Stimulated activated CD4-positive, alpha-beta T cell treated with anti-CD3 and anti-CD28 coated beads, Interleukin-1b, Interleukin-23, amount 100 ng/mL, for 4 hours (primary cell): ENCODE measurements at places on chromosomes 2 and 18.

GRCh38 chr2:237475704-237476141 lies 11.3 kb upstream of the MLPH start:
- peak; percentile 19 for DNase-seq

- no peak for DNase-seq
Observed at GRCh38 chr18:22977847-22978701, 44.9 kb downstream of the RBBP8 start.

DNA sequence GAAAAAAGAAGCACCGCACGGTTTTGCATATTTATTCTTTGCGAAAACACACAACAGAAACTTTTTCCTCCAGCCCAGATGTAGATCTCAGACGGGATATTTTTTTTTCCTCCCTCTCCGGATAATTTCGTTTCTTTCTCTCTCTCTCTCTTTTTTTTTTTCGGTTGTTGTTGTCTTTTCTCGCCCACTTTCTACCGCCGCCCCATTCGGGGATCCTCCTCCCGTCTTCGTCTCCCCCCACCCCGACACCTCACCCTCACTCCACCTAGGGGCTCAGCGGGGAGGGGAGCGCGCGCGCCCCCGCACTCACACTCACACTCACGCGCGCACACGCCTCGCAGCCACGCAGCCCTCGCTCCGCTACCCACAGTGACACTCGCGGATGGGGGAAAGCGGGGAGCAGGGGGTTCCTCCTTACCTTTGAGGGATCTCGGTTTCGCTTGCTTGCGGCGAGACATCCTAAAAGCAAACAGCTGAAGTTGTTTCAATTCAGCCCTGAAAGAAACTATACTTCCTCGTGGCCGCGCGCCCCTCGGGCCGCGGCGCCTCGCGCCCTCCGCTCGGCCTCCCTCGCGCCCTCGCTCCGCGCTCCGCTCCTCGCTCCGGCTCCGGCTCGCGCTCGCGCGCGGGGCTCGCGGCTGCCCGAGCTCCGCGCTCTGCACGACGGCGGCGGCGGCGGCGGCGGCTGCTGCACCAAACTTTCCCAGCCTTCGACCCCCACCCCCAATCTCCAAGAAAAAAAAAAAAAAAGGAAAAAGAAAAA lies 1.3 kb downstream of the ZNF521 start:
- peak; percentile 5 for DNase-seq

DNA sequence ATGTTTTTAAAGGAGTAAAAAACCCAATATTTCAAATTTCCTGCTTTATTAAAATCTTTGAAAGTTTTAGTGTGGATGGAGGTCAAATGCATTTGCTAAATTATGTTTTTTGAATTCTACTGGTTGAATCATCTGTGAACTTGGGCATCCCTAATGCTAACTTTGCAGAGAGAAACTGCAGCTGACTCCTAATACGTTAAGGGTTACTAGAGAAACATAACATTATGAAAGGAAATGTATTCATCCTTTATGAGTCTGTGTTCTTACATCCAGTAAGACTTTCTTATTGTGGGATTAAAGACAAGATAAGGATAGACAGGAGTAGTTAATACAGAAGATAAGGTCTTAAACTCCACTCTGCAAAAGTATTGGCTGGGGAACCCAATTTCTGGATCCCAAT lies 140.6 kb downstream of the FAM124B start:
- no peak for DNase-seq

GRCh38 chr18:2715990-2716389 lies 60.5 kb downstream of the SMCHD1 start:
- DNase-seq: no peak

GRCh38 chr18:46622999-46623398 lies 34.0 kb downstream of the LOXHD1 start:
- DNase-seq: no peak

DNA sequence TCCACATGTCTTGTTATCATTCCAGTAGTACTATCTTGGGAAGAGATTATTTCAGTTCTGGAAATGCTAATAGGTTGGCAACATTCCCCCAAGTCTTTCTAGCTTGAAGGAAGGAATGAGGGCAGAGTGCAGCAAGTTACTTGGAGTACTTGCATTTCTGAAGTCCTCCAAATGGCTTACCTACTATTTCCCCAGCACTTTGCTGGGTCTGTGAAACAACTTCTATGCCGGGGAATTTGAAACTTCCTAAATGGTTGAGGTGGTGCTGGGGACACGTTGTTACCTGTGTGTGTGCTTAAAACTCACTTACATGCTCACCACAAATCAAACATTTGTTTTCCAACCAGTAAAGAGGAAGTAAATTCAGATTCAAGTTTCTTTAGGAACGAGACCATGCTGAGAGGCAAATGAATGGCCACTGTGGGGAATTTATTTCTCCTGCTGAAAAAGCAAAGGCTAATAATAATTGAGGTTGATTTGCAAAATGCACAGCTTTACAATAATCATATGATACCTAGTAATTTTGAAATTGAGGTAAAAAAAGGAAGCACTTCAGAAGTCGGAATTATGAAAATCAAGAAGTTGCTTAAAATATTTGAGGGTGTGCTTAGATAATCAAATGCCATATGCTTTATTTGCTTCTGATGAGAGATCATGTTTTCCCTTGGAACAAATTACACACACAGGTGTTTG lies 1167.7 kb upstream of the ZEB2 start:
- DNase-seq: no peak

- no peak for DNase-seq
Observed at GRCh38 chr2:43098539-43098938, 127.9 kb downstream of the ZFP36L2 start.

- DNase-seq: no peak
Observed at GRCh38 chr2:2101924-2102323, 229.2 kb downstream of the MYT1L start.

DNA sequence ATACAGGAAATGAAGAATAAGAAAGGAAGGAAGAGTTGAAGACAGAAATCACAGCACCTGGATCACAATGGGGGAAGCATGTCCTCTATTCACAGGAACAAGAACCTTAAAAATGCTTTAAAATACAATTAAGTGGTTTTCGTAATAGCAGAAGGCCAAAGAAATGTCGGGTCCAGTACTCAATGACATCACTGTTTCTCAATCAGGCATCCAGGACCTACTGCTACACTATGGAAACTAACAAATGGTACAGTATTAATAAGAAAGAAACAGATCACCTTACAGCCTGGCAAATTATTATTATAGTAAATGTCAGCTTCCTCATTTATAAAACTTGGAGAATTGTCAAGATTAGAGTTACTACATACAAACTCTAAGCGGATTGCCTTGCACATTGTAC lies 15.8 kb downstream of the HNRNPLL start:
- no peak for DNase-seq

GRCh38 chr2:45857275-45857609 lies 205.8 kb downstream of the PRKCE start:
- DNase-seq: no peak

DNA sequence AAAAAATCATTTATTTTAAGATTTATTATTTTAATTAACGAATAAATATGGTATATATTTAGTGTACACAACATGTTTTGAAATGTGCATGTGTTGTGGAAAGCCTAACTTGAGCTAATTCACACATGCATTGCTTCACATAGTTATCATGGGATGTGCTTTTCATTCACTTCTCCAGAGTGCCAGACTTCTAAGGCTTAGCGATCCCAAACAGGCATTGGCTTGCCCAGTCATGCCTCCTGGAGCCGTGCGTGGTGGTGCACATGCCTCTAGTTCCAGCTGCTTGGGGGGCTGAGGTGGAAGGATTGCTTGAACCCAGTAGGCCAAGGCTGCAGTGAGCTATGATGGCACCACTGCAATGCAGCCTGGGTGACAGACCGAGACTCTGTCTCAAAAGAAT lies 40.5 kb downstream of the ARHGEF4 start:
- DNase-seq: no peak

GRCh38 chr2:122863532-122863931 lies 1108.1 kb downstream of the TSN start:
- DNase-seq: no peak
